Activated CD8-positive, alpha-beta memory T cell treated with anti-CD3 and anti-CD28 coated beads, Interleukin-2, amount 10 ng/mL, durations not matched to agents 7 days and 5 days (primary cell): ENCODE measurements at places on chromosomes 5 and 9. TPM values are rescaled to one million over a fixed set of nuclear protein-coding genes. Genes with fewer than 3 reads are reported as not detected.

- H3K27ac ChIP-seq: peak overlapping the region; percentile 81
- H3K4me1 ChIP-seq: peaks cover 72% of the 10 kb centered on the region
- H3K36me3 ChIP-seq: peaks cover 43% of the 10 kb centered on the region
Observed at GRCh38 chr5:43305948-43306565, 7.2 kb downstream of the HMGCS1 start.

The SARDH gene
- total RNA-seq: 0.56 TPM

The OLFM1 gene
- total RNA-seq: 0.30 TPM

- no peaks in the 10 kb centered on the region for H3K4me1 ChIP-seq
- H3K4me3 ChIP-seq: no peak overlapping the region
- H3K27me3 ChIP-seq: peaks cover 5% of the 10 kb centered on the region
- no peak overlapping the region for H3K27ac ChIP-seq
- DNase-seq: no peak
- H3K36me3 ChIP-seq: peaks cover 4% of the 10 kb centered on the region
Observed at GRCh38 chr9:99650187-99650874, 171.4 kb upstream of the NR4A3 start.

DNA sequence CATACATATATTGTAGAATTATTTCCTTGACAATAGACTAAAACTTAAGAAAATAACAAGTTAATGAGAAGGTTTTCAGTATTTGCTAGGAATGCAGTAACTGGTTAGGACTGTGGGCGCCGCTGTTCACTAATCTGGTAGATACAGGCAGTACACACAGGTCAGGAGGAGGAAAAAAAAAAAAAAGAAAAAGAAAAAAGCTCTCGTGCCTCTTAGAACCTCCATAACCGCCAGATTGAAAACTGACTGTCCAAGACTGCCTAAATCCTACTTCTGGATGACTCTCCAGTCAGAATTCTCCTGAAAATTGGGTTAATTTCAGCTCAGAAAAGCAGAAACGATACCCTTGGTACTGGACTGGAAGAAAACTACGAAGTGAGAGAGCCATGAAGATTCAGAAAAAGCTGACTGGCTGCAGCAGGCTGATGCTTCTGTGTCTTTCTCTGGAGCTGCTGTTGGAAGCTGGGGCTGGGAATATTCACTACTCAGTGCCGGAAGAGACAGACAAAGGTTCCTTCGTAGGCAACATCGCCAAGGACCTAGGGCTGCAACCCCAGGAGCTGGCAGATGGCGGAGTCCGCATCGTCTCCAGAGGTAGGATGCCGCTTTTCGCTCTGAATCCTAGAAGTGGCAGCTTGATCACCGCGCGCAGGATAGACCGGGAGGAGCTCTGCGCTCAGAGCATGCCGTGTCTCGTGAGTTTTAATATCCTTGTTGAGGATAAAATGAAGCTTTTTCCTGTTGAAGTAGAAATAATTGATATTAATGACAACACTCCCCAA, at the start of gene PCDHGA1:
PCDHGA1 (plus strand) TSS at position 216 of the 782 bp plus-strand sequence.
- peaks cover 2% of the 10 kb centered on the region for H3K36me3 ChIP-seq
- H3K27ac ChIP-seq: no peak within 1 kb of the TSS
- no peak for DNase-seq
- H3K4me3 ChIP-seq: no peak within 1 kb of the TSS
- peaks cover 49% of the 10 kb centered on the region for H3K27me3 ChIP-seq

DNA sequence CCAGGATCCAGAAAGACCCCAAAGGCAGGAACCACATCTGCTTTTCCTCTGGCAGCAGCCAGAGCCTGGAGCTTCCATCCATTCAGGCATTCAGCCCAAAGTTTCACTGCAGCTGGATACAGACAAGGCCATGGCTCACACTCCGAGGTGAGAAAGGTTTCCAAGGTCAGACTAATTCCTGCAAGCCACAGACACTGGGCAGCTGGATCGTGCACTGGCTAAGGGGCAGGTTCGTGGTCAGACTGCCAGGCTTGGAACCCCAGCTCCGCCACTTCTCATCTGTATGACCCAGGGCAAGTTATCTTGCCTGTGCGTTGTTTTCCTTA, 36.9 kb downstream of the SPOCK1 start:
- H3K27me3 ChIP-seq: peaks cover 8% of the 10 kb centered on the region
- no peak for DNase-seq
- no peaks in the 10 kb centered on the region for H3K4me1 ChIP-seq

GRCh38 chr5:133274597-133274935, 222.8 kb downstream of the HSPA4 start:
- H3K27me3 ChIP-seq: no peaks in the 10 kb centered on the region
- no peak for DNase-seq
- no peak overlapping the region for H3K4me3 ChIP-seq
- H3K27ac ChIP-seq: no peak overlapping the region
- no peaks in the 10 kb centered on the region for H3K36me3 ChIP-seq

DNA sequence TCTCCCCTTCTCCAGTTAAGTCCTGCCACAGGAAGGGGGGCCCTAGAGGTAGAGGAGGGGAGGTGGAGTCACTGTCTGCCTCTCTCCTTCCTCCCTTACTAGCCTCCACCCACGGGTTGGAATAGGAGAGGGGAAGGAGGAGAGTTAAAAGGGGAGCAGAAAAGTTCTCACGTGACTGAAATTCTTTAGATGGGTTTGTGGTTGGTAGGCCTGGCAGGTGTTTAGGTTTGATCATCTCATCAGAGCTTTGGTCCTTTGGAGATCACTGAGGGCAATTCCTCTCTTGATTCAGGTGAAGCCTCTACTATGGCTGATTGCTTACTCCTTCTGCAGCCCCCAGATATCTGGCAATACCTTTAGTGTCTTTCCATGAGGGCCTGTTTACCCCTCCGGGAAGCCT, 24.9 kb upstream of the C5orf63 start:
- no peak overlapping the region for H3K27ac ChIP-seq
- H3K27me3 ChIP-seq: no peaks in the 10 kb centered on the region
- H3K4me1 ChIP-seq: no peaks in the 10 kb centered on the region
- H3K4me3 ChIP-seq: no peak overlapping the region
- no peaks in the 10 kb centered on the region for H3K36me3 ChIP-seq

The PPP1R26 gene
- 0.28 TPM for total RNA-seq

DNA sequence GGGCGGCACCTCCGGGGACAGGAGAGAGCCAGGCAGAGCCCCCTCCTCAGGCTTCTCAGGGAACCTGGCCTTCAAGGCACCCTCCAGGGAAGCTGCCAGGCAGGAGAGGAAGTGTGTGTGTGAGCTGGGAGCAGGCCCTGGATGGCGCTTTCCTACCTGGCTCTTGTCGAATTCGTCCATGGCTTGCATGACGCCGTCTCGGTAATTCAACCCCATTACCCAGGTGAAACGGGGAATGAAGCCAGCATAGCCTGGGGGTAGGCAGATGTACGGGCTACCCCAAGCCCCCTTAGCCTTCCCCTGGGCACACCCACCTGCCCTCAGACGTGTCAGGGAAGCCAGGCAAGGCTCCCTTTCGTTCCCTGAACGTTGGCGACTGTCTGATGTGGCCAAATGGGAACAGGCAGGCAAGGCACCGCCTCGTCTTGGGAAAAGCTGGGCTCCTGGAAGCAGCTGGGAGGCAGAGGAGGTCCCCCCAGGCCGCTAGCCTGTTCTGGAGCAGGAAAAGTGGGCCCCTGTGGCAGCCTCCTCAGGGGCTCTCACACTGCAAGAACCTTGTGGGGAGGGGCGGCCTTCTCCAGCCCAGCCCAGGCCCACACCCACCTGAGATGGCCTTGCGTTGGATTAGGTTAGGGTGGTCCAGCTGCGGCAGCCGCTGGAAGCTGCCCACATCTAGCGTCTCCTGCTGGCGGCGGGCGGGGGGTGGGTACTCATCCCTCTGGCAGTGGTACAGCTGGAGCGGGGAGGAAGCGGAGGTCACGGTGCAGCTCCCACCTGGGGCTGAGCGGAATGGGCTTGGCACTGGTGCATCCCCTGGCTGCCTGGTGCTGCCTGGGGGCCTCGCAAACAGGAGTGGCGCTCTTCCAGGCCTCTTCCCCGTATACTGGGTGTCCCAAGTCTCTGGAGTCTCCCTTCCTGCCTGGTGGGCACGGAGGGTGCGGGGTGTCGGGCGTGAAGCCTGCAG, 3.7 kb downstream of the TUBB4B start:
- H3K27me3 ChIP-seq: no peaks in the 10 kb centered on the region
- H3K27ac ChIP-seq: no peak overlapping the region
- DNase-seq: no peak
- no peak overlapping the region for H3K4me3 ChIP-seq

DNA sequence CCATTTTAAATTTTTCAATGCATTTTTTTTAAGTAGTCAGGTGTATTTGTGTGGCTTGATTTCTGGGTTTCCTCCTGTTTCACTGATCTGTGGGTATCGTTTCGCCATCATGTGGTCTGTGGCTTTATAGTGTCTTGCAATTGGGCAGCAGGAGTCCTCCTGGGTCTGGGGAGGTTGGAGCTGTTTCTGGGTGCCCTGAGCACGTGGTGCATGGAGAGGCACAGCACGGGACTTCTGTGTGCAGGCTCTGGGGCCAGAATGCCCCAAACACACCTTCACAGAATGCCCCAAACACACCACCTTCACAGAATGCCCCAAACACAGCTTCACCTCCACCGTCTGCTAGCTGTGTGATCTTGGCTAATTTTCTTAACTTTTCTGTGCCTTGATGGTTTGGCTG, 82.6 kb upstream of the COL5A1 start:
- H3K36me3 ChIP-seq: no peaks in the 10 kb centered on the region
- H3K27me3 ChIP-seq: peaks cover 2% of the 10 kb centered on the region
- DNase-seq: no peak
- H3K4me1 ChIP-seq: peaks cover 5% of the 10 kb centered on the region

The TAF1L gene
- total RNA-seq: not detected

DNA sequence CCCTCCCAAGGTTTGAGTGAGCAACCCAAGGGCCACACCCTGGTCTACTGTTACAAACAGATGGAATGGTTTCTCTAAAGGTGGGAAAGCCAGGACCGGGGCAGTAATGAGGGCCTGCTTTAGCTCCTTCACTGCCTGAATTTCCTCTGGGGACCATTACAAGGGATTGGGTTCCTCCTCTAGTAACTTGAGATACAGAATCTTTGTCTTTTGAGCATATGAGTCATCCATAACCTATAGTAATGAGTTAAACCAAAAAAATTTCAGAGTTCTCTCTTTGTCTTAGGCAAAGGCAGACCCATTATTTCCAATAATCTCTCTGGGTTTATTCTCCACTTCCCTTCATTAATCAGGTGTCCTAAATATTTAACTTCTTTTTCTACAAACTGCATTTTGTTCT, 618.8 kb downstream of the HINT1 start:
- peaks cover 4% of the 10 kb centered on the region for H3K4me1 ChIP-seq
- no peaks in the 10 kb centered on the region for H3K36me3 ChIP-seq
- DNase-seq: no peak
- H3K27ac ChIP-seq: no peak overlapping the region
- no peak overlapping the region for H3K4me3 ChIP-seq
- H3K27me3 ChIP-seq: no peaks in the 10 kb centered on the region

DNA sequence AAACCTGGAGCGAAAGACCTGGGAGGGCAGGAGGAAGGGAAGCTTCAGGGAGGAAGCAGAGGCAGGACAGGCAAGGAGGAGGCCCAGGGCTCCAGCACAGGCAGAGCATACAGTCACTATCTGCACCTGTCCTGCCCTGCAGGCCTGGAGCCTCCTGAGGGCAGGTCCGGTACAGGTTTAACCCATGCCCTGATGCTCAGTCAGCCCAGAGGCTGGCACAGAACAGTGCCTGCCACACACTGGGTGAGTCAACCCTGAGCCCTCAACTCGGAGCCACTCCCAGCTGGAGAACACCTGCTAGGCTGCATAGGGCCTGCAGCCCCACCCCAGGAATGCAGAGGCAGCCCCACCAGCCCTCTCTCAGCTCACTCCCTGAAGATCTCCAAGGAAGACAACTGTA, 161.5 kb upstream of the PHYKPL start:
- peaks cover 5% of the 10 kb centered on the region for H3K27me3 ChIP-seq
- no peaks in the 10 kb centered on the region for H3K4me1 ChIP-seq
- H3K27ac ChIP-seq: no peak overlapping the region
- H3K4me3 ChIP-seq: no peak overlapping the region
- no peaks in the 10 kb centered on the region for H3K36me3 ChIP-seq
- no peak for DNase-seq

The ATP10B gene
- not detected for total RNA-seq

GRCh38 chr9:89433826-89434225, 64.1 kb downstream of the SEMA4D start:
- peaks cover 11% of the 10 kb centered on the region for H3K36me3 ChIP-seq
- H3K4me1 ChIP-seq: peaks cover 74% of the 10 kb centered on the region
- H3K4me3 ChIP-seq: no peak overlapping the region
- no peaks in the 10 kb centered on the region for H3K27me3 ChIP-seq
- DNase-seq: no peak

The EIF4E1B gene
- total RNA-seq: not detected

DNA sequence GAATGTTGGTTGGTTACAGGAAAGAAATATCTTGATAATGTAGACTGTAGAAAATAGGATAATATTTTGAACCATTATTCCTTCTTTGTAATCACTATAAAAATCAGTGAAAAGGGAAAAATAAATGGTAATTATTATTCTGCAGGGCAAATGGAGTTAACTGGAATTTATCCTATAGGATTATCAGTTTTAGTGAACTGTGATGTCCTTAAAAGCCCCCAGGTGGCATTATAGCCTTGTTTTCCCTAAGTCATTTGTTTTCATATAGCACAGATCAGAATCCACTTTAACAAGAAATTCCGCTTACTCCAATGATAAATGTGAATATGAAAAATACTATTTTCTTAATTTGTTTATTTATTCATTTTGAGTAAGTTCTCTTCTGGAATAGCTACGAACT, 26.2 kb upstream of the WDR41 start:
- DNase-seq: no peak
- no peak overlapping the region for H3K27ac ChIP-seq
- no peaks in the 10 kb centered on the region for H3K4me1 ChIP-seq
- peaks cover 19% of the 10 kb centered on the region for H3K27me3 ChIP-seq

GRCh38 chr5:67042176-67043003, 154.2 kb downstream of the CD180 start:
- no peak overlapping the region for H3K4me3 ChIP-seq
- H3K27me3 ChIP-seq: no peaks in the 10 kb centered on the region
- no peaks in the 10 kb centered on the region for H3K36me3 ChIP-seq
- no peaks in the 10 kb centered on the region for H3K4me1 ChIP-seq

DNA sequence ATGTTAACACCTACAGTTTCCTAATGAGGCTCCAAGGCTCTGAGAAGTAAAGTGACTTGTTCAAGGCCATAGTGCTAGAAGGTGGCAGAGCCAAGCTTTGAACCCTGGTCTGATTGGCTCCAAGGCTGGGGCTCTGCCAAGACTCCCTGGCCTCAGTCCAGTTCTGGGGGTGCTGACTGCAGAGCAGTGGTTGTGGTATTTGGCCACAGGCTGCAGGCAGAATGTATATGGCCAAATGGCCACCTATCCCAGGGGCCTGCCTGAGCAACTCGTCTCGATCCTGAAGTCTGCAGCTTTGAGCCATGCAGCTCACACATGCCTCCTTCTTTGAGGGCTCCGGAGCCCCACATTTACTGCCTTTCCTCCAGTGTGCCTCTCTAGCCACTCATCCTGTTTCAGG, 9.7 kb upstream of the NEK6 start:
- peaks cover 34% of the 10 kb centered on the region for H3K27me3 ChIP-seq
- no peak overlapping the region for H3K27ac ChIP-seq
- no peak for DNase-seq
- no peaks in the 10 kb centered on the region for H3K36me3 ChIP-seq
- H3K4me3 ChIP-seq: no peak overlapping the region

GRCh38 chr9:73441890-73442818, 290.5 kb downstream of the ANXA1 start:
- H3K4me3 ChIP-seq: no peak overlapping the region
- H3K36me3 ChIP-seq: no peaks in the 10 kb centered on the region
- H3K4me1 ChIP-seq: no peaks in the 10 kb centered on the region
- H3K27ac ChIP-seq: no peak overlapping the region
- DNase-seq: no peak

The CARD9 gene
- 3.1 TPM for total RNA-seq

GRCh38 chr9:106481013-106481609, 381.9 kb upstream of the ZNF462 start:
- H3K4me3 ChIP-seq: no peak overlapping the region
- DNase-seq: no peak
- no peaks in the 10 kb centered on the region for H3K36me3 ChIP-seq
- no peaks in the 10 kb centered on the region for H3K4me1 ChIP-seq
- H3K27me3 ChIP-seq: no peaks in the 10 kb centered on the region
- H3K27ac ChIP-seq: no peak overlapping the region
